COLO829 (cell line): ENCODE measurements at places on chromosomes 2 and 18.

- DNase-seq, result no peak
Observed at GRCh38 chr2:207437136-207437523, 92.6 kb upstream of the CREB1 start.

DNA sequence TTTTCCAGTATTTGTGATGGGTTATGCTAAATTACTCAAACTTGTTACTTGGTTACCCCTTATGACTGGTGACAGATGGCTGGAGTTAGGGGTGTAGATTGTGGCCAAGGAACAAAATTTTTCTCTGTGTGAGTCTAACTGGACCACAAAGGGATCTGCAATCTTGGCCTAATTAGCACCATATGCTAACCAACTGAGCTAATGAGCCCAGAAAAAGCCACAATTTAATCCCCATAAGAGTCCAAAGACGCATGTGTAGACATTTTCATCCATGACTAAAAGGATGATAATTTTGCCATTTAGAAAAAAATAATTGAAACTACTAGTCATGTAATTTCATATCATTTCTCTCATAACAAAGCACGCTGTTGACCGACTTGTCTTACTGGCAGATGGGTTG lies 151.2 kb downstream of the ABCA12 start:
- DNase-seq, result no peak

DNA sequence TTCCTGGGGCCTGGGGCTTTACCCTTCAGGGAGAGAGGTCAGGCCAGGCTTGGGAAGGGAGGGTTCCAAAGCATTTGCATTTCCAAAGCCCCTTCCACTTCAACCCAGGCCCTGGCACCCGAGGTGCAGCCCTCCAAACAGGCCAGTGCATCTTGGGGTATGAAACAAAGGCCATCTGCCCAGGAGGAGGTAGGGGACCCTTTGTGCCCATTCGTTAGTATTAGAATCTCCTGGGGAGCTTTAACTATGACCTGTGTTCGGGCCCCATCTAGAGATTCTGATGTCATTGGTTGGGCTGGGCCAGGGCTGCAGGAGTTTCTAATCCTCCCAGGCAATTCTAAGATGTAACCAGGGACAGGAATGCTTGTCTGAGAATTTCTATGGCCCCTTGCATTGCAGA lies 73.6 kb downstream of the CIB4 start:
- no peak for DNase-seq

DNA sequence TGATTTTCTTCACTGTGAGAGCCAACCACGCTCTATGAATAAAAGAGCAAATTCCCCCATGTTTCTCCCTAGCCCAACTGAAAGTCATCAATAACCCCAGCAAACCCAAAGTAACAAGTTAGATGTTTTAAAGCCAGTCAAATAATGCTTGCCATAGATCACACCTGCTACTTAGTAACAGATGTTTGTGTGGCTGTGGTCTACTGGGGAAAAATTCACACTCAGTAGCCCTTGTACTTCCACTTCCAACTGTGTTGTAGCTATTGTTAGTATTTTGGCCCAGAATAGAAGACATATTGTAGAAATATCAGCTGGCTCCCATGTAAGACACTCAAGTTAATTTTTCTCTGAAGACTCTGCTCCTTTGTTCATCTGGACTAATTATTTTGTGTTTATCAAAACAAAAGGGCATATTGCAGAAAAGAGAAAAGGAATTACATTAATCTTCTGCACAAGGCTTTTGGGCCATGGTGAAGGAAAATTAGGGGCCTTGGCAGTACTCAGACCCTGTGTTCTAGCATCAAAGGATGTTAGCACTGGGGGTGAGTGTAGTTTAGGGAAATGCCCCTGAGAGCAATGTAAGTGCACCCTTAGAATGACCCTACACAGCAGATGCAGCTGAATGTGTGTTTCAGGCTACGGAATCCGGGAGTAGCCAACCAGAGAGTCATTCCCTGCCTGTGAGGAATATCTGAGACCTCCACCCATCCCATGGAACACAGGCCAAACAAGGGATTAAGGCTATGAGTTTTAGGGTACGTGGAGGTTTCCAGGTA lies 521.9 kb downstream of the EPHA4 start:
- no peak for DNase-seq

GRCh38 chr2:179455824-179456223 lies 191.2 kb upstream of the SESTD1 start:
- no peak for DNase-seq

DNA sequence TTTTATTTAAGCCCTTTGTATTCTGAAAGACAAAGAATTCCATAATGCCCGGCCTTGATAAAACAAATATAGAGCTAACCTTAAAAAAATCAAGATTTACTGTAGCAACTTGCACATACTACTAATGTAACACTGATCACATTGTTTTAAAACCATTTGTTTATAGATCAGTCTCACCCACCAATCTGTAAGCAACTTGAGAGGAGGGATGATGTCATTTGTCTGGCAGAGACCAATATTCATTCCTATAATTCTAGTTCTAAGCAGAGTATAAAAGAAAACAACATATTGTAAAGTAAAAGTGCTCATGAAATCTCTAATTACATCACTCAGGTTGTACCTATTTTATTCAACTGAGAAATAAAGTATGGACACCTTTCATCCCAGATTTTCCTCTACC lies 380.6 kb downstream of the TGIF1 start:
- no peak for DNase-seq

GRCh38 chr2:97967216-97967592 lies 28.5 kb downstream of the TMEM131 start:
- DNase-seq, result no peak

GRCh38 chr18:28198620-28199019 lies 21.7 kb upstream of the CDH2 start:
- no peak for DNase-seq

DNA sequence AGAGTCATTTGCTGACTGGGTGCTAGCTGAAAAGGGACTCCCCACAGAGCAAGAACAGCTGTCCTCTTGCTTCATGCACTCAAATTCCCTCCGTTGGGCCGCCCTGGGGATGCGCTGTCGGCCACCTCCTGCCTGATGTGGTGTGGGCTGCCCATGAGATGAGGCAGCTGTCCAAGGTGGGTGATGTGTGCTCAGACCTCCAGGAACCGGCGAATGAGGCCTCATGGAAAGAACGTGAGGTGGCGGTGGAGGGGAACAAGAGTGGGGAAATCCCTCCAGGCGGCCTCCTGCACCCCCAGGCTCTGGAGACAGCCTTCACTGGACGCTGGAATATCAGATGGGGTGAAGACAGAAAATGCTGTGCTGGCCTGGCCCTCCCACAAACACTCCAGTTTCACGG lies 79.8 kb downstream of the LONRF2 start:
- DNase-seq, result no peak

DNA sequence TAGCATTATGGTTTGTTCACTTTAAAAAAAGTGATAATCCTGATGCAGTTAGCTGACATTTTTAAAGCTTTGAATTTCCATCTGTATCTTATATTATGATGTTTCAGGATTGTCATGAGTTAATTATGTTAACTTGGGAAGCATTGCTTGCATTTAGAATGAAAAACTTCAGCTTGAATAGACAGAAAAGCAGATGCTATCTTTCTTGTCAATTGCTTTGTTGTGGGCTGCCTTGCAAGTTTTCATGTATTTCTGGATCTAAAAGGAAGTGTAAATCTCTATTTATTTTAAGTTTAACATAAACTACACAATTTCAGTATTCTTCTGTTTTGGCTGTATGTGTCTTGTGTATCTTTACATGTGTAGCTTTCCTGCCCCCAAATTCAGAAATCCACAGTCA lies 479.5 kb downstream of the ARHGAP15 start:
- no peak for DNase-seq
